CD4-positive, CD25-positive, alpha-beta regulatory T cell (primary cell): ENCODE measurements at places on chromosomes 11 and 22.

DNA sequence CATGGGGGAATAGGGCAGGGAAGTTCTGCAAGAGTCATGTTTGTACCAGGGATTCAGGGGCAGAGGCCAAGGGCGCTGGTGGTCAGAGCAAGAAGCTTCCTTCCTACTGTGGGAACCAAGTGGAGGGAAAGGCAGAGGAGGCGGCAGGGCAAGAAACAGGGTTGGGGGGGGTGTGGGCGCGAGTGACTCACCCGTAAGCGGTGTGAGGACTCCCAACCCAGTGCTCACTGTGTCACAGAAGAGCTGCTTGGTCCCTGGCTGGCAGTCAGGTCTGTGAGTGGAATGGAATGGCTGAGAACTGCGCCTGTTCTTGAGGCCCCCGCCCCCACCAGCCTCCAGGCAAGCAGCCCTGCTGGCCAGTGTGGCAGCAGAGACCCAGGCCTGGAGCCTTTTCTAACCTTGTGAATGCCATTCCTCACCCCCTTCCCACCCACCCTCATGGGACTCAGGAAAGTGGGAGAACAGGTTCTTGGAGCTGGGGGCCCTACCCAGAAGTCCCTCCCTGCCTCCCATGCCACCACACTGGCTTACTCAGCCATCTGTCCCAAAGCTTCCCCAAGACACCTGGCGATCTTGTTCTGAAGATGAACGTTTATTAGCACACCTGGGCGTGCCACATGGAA is 4.7 kb downstream of the LRRC10B start:
- no peak for DNase-seq

DNA sequence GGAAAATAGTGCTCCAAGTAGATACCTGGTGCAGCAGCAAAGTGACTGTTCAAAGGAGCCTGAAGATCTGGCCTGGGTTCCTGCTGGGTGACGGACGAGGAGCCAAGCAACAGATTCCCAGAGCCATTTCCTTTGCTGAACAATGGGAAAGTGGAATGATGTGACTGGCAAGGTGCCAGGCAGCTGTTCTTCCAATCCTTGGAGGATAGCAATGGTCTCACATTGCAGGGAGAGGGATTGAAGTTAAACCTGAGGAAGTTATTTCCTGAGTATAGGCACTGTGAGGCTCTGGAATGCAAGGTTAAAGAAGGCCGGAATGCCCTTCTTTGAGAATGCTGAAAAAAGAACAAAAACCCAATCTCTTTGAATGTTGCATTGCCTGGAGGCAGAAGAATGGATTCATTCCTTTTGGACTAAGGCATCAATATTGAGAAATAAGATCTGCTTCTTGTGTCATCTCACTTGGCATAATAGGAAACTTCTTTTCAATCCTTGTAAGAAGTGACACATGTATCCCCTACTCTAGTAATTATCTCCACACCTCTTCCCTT is 223.8 kb downstream of the BLID start:
- no peak for DNase-seq

DNA sequence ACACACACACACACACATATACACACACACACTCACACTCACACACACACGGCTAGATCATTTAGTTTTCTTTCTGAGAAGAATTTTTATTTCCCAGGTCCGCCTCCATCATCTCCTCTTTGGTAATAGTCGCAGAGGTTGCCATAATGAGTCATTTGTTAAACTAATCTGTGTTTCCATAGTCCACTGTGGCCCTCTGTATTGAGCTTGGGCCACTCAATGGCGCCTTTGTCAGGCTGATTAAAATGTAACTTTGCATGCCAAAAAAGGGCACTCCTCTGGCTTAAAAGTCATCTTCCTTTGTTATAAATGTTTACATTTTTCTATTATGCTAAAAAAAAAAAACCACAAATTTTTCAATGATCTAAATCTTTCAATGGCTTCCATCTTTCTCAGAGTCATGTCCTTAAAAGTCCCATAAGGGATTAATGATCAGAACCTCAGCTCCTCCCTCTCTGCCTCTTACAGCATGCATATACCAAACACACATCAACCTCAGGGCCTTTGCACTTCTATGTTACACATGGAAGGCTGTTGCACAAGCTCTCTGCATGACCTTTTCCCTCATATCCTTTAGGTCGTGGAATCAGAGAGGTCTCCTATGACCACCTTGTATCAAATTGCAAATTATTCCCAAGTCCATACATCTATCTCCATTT is 35.3 kb downstream of the EHF start:
- DNase-seq: no peak

GRCh38 chr11:9206496-9206895 is 58.7 kb downstream of the DENND5A start:
- no peak for DNase-seq
